A549 (cell line): ENCODE measurements at places on chromosomes 4 and X.

GRCh38 chrX:11757719-11758399 is at the start of gene MSL3:
Gene MSL3, plus strand, starts transcription at chrX:11758237. Its CDS starts 27 bp downstream, at chrX:11758264.
- DNase-seq = peak; percentile 58

DNA sequence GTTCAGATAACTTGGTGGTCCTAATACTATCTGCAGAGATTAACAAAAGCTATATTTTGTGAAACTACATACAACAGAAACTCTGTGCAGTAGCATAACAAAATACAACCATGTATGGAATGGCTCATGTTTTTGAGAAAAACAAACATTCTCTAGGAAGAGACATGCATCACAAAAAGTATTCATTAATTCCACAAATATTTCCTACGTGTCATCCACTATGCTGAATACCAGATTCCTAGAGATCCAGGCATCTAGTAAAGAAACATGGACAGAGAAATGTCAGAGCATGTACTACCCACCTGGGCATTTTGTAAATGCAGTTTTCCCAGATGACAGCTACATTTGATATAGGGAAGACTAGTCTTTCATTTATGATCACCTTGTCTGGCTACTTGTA is 248.1 kb downstream of the OPHN1 start:
- no peak for DNase-seq

- no peak for DNase-seq
Measured at GRCh38 chr4:3353752-3354454, 61.1 kb downstream of the RGS12 start.

GRCh38 chr4:166078383-166078782 is 205.3 kb downstream of the TLL1 start:
- no peak for DNase-seq

- DNase-seq = no peak
Measured at GRCh38 chr4:105637408-105638176, 70.9 kb downstream of the INTS12 start.

- DNase-seq = no peak
Measured at GRCh38 chrX:115031989-115032388, 14.6 kb upstream of the IL13RA2 start.

DNA sequence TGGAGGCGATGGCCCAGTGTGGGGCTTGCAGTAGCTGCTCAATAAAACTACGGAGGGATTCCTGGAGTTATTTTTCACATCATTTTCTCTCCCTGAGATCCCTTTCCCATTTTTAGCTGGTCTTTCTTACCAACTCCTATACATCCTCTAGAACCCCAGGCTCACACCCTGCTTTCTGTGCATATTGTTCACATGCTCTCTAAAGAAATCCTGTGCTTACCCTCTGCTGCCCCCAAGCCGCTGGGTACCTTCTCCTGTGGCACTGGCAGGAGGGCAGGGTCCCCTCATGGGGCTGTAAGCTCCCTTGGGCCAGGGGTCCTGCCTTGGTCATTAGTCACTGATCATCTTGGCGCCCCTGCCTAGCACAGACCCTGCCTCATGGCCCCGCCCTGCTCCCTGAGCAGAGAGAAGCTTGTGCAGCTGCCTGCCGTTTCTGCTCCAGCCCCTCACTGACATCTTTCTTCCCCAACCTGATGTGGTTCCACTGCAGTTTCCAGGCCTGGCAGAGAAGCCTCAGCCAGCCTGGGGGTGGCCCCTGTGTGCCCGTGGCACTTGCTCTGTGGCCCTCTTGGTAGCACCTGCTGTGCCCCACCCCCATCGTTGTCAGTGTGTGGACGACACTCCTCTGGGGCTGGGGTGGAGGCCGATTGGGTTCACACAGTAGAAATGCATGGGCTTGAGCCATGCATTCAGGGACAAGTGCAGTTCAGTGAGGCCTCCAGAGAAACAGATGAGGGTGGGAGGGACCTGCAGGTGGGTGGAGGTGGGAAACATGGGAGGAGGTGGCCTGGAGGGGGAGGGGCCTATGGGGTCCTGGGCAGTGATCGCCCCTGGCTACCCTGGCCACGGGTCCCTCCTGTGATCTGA is 69.5 kb downstream of the WFS1 start:
- DNase-seq = no peak

GRCh38 chrX:31178064-31178768 is 106.4 kb upstream of the FTHL17 start:
- no peak for DNase-seq

GRCh38 chr4:77623091-77623490 is 17.5 kb downstream of the CXCL13 start:
- no peak for DNase-seq

GRCh38 chr4:117370944-117371668 is 285.7 kb upstream of the TRAM1L1 start:
- DNase-seq = no peak

DNA sequence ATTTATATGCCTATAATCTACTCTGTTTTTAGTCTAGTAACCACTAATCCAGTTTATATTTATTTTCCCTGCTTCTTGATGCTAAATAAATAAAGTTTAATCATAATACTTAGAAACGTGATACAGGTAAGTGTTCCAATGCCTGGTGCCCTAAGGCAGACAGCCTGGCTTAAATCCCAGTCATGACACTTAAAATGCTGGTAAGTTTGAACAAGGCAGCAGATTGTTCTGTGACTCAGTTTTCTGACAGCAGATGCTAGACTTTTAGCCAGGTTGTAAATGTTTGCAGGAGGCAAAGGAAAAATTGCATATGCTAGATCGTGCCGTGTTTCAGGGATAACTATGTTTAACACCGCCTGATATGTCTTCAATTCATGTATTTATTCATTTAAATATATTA is 2661.6 kb downstream of the PCDH7 start:
- DNase-seq = no peak

DNA sequence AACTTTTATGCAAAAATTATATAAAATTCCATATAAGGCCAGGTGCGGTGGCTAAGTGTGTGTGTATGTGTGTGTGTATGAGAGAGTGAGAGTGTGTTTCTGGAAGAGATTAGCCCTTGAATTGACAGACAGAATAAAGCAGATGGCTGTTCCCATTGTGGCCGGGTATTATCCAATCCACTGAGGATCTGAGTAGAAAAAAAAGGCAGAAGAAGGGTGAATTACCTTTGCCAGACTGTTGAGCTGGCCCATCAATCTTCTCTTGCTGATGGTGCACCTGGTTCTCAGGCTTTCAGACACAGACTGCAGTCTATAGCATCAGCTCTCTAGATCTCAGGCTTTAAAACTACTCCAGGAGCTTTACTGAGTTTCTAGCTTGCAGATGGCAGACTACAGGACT is 92.2 kb upstream of the SLIT2 start:
- no peak for DNase-seq

DNA sequence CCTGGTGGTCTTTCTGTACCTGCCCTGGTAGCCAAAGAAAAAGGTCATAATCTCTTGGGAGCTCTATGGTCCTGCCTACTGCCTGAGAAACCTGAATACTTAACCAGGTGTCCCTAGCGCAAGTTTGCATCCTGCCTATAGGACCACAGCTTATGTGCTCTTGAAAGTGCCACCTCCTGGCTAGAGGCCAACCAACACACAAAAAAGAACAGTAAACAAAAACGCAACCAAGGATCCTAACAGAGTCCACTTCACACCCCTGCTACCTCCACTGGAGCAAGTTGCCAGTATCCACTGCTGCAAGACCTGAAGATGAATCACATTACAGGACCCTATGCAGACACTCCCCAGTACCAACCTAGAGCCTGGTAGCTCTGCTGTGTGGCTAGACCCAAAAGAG is 103.2 kb upstream of the PABPC5 start:
- DNase-seq = no peak
